ENCODE measurements at places on chromosomes 4 and X.

DNA sequence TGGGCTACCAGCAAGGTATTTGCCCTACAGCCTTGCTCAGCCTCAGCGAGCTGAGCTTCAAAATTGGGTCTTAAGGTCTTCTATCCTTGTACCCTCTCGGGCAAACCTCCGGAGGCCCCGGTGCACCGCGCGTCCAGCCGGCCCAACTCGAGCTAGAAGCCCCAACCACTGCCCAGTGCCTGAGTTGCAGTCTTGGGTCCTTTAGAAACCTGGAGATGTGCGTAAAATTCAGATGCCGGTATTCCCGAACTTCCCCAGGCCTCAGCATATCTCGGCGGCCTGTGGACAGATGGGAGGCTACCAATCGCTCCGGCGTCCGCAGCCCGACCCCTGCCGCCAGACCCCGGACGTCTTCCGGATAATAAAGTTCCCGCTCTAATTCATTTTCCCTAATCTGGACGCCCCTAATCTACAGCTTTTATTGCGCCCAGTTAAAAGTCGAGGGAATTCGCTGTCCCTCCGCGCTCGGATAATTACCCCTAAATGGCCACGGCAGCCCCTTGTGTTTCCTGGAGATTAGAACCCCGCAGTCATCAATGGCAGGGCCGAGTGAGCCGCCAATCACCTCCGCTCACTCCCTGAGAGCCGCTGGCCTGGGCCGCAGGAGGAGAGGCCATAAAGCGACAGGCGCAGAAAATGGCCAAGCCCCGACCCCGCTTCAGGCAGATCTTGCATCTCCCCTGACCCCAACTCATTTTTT lies 1.5 kb upstream of the MSX1 start:
- DNase-seq, result no peak

GRCh38 chr4:121278811-121279368 lies 101.9 kb downstream of the QRFPR start:
- DNase-seq, result no peak

GRCh38 chrX:1094566-1095333 lies 117.7 kb downstream of the CRLF2 start:
- no peak for DNase-seq

GRCh38 chrX:14028473-14028872 lies 1.2 kb downstream of the GEMIN8 start:
- no peak for DNase-seq

- DNase-seq, result no peak
These were observed 55.8 kb upstream of the GAB1 start for GRCh38 chr4:143280861-143281260.

GRCh38 chr4:2046031-2046961 lies 12.8 kb upstream of the NAT8L start:
- no peak for DNase-seq

DNA sequence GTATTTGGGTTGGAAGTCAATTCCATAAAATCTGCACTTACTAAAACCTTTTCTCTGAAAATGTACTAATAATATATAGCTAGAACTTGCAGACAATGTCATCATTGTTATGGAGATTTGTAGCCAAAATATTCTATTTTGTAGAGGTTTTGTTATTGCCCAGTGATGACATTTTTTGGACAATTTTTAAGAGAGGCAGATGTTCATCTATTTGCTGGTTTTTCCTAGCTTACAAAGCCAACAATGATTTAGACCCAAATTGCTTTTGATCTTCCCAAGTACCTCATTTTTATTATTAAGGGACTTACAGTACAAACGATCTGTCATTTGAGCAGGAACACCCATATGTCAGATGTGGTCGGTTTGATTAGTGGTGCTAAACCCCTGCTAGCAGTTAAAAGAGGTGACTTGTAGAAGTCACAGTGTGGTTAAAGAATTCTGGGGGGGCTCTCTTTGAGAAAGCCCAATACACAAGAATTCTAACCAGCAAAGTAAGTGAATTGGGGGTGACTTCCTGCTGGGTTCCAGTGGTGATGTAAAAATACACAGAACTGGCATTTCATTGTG lies 136.2 kb downstream of the KIT start:
- no peak for DNase-seq

Data from NCI-H1930 (cell line).